ENCODE measurements at places on chromosomes 11 and 22. TPM values are rescaled to one million over a fixed set of nuclear protein-coding genes. Genes with fewer than 3 reads are reported as not detected.
A peak's percentile ranks its signal among the peaks of the same experiment; 100 is the strongest.

DNA sequence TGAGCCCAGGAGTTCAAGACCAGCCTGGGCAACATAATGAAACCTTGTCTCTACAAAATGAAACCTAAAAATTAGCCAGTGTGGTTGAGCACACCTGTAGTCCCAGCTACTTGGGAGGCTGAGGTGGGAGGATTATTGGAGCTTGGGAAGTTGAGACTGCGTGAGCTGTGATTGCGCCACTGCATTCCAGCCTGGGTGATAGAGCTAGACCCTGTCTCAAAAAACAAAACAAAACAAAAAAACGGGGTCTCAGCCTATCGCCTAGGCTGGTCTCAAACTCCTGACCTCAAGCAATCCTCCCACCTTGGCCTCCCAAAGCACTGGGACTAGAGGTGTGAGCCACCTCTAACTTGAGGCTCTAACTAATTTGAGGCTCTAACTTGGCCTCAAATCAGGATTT is 13.6 kb downstream of the PPIL2 start:
- no peak for DNase-seq

DNA sequence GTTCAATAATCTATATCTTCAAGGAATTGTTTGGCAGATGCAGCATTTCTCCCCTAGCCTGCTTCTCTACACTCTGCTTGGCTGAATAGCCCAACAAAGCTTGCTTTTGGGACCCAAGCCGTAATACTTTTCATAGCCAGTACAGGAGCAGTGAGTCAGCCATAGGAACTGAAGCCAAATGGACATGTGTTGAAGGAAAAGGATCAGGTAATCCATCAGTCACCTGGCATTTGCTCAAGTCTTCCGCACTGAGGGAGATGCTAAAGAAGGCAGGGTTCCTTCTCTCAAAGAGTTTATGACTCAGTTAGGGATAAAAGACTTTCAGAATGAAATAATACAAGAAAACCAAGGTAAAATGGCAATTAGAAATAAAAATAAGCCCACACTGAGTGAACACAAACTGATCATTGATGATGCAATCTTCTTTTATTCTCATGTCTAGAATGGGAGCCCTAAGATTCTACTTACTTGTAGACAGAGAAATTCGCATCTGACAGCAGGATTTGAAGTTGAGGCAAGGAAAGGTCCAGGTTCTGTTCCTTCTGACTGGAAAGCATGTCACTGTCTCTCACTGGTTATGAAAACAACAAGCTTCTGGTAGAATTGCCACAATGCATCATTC is 13.2 kb downstream of the C11orf87 start:
- no peak for DNase-seq

DNA sequence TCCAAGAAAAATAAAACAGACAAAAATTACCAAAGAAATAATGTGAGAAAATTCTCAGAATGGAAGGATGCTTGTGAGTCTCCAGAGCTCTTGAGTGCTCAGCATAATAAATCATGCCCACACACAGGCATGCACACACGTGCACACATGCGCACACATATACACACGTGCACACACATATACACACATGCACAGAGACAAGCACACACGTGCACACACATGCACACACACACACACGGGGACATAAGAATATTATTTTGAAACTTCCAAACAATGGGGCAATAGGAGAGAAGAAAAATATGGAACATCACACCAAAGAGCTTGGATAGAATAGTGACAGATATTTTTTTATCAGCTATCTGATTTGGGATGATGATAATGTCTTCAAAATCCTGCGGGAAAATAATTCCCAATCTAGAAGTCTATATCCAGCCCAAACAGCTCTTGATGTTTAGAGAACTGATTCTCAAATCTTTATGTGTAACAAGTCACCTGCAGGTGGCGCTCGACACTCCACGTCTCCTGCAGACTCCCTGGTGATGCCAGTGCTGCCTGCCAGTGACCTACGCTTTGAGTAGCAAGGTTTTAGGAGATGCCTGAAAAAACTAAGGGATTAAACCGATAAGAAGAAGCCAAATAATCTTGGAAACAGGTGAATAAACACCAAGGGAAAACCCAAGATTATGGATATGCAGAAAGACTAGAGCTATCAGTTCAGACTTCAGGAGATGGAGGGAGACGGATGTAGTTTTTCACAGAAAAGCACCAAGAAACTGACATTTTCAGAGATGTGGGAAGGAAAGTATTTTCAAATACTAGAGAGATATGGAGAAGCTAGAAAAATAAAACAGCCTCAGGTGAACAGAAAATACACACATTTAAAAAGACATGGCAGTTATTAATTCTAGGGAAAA is 743.6 kb downstream of the ETS1 start:
- DNase-seq = peak; percentile 94

DNA sequence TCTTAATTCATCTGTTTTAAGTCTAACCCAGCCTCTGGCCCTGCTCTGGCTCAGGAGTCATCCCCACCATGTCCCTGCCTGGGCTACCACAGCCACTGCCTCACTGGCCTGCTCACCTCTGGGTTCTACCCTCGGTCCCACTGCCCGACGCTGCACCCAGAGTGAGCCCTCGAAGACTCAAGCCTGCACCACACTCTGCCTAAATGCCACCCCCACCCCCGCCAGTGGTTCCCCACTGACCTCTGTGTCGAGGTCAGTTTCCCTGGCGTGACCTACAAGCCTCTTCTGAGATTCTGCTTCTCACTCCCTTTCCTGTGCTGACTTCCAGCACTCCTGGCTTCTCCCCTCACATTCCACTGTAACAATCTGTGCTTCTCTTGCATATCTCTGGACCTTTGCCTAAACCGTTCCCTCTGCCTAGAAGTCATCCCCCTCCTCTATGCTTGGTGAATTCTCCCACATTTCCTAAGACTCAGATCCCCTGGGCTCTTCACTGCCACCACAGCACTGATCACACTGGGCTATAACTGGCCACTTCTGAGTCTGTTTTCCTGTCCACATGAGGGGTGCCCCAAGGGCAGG is 12.5 kb upstream of the PDE2A start:
- no peak for DNase-seq

DNA sequence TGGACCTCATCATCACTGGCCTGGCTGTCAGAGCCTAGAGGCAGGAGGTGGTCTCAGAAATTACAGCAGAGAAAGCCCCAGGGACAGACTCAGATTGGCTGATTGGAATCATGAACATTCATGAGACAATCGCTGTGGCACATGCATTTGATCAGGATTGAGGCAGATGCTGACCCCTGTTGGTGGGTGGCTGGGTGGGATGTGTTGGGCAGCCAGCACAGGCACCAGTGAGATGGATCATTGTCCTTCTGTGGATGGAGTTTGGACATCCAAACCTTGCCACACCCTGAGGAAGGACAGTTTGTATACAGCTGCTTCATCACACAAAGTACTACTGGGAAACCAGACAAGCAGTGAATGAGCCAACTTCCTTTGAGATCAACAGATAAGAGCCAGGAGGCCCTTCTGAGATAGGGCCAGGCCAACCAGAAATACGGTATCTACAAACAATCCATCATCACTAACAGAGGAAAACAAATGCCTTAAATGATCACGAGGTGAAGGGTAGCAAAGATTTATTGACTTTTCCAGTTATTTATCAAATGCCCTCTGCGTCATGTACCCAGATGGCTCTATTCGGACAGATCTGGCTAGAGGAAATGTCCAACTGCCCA is 17.3 kb downstream of the COMMD9 start:
- no peak for DNase-seq

DNA sequence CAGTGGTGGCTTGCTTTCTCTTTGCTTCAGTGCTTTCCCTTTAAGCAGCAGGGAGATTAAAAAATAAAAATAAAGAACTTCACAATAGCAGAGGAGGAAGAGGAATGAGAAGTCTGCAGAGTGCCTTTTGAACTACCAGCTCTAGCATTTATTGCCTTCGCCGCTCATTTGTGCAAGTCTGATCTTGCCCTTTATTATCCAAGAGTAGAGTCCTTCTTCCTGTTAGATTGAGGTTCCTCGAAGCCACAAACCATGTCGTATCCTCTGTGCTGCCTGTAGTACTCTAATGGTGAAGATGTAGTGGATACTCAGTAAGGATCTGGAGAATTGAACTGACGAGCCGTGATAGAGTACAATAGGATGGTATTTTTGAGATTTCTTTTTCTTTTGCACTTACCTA is 101.2 kb upstream of the RAG2 start:
- DNase-seq = no peak

Gene HBG2
- total RNA-seq = not detected

Gene CASP5
- not detected for total RNA-seq

Gene RAG2
- not detected for total RNA-seq

Gene TTLL1
- total RNA-seq = 5.5 TPM

Data from GM23338 (cell line).